Type B pancreatic cell (in vitro differentiated cells): ENCODE measurements at places on chromosomes 11 and 22.

DNA sequence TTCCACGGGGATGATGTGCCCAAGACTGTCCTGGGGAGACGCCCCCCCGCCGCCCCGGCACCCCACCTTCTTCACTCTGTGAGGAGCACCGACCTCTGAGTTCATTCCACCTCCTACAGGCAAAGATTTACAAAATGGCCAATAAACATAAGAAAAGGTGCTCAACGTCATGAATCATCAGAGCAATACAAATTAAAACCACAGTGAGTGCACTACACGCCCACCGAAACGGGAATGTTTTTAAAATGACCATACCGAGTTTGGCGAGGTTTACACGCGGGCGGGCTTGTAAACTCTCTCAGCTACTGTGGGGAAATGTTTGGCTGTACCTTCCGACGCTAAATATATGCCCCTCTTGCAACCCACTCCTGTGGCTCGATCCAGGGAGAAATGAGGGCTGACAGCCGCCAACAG is 7.9 kb downstream of the NPTXR start:
- DNase-seq = no peak

DNA sequence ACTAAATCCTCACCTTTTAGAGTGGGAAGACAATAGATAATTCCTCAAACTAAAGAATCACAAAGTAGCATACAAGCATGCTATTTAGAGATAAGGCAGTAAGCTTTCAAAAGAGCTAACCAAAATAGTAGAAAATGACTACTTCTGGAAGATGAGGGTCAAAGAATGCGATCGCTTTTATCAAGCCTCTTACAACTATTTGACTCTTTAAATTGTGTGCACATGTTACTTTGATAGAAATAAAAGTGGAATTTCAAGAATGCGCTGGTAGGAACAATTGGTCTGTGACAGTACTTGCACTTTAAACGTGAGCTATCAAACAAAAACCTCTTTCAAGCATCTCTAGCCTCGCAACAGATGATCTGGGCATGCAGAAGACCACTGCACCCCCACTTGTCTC is 97.3 kb downstream of the COMMD9 start:
- DNase-seq = no peak

DNA sequence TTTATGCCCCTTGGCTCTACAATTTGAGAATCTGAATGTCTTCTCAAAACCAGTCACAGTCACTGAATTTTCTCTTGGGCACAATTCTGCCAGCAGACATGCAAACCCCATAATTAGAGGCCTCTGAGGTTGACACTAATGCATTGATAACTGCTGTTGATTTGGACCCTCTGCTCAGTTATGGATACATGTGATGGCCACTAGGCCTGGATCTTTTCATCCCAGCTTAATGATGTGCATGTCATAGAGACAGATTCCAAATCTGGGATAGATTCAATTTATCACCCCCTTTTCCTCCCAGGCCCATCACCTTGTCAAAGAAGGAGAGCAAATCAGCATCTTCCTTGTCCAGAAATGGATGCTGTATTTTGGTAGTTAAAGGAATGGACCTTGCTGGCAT is 92.2 kb downstream of the C11orf91 start:
- no peak for DNase-seq

DNA sequence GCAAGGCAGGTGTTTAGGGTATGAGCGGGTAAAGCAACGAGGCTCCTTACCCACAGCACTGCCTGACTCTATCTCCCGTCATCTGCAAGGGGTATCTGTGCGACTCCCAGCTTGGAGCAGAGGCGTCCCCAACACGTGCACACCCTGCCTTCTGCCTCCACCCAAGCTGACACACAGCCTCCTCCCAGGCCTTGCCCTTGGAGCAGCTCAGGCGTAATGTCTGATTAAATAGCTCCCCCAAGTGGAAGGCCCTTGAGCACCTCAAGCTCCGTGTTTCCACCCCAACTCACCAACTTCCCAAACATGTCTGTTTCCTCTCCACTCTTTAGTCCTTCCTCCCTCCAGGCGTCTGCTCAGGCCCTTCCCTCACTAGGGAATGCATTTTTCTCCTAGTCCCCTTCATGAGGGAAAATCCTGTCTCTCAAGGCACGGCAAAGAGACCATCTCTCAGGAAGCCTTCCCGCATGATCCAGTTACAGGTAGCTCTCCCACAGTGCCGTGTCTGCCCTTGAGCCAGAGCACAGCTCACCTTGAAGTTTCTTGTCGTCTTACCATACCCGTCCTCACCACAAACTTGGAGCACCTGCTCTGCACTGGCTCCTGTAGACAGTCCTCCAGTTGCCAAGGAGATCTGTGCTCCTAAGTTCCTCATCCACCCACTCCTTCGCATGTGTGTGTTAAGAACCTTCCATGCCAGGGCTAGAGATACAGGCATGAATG is 15.8 kb downstream of the CYB5R2 start:
- no peak for DNase-seq

DNA sequence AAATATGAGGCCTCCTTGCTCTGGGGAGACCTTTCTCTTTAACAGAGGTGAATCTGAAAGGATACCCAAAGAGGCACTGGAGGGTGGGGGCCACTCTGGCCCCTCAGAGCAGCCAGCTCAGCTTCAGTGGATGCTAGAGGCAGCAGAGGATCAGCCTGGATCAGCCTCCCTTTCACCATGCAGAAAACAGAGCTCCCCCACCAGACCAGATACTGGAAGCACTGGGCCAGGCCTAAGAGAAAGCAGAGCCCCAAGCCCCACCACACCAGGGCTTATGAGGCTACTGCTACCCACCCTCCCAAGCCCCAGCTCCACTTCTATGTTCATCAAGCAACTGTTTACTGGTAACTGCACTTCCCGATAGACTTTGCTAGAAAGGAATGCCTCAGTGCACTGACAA is 4.0 kb upstream of the SLC43A3 start:
- DNase-seq = no peak
